NCI-H1930 (cell line): ENCODE measurements at places on chromosomes 3 and 15.

- DNase-seq: no peak
These were observed 144.5 kb downstream of the NAALADL2 start for GRCh38 chr3:175003590-175003989.

GRCh38 chr3:66023738-66024385 is 14.9 kb downstream of the MAGI1 start:
- DNase-seq: no peak

DNA sequence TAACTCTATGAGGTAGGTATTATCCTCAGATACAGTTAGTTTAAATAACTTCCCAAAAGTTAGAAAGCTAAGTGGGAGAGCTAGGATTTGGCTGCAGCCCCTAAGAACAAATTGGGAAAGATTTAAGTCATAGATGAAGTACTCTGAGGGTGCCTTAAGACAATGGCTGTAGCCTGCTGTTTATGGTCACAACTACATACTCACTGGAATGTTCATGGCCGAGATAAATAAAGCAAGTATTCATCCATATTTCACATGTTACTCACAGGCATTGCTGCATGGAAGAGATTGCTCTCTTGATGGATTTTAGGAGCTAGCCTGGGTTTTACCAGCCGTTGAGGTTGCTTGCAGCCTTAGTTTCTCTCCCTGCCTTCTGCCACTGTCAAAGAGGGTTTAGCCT is 145.0 kb downstream of the CMSS1 start:
- no peak for DNase-seq

DNA sequence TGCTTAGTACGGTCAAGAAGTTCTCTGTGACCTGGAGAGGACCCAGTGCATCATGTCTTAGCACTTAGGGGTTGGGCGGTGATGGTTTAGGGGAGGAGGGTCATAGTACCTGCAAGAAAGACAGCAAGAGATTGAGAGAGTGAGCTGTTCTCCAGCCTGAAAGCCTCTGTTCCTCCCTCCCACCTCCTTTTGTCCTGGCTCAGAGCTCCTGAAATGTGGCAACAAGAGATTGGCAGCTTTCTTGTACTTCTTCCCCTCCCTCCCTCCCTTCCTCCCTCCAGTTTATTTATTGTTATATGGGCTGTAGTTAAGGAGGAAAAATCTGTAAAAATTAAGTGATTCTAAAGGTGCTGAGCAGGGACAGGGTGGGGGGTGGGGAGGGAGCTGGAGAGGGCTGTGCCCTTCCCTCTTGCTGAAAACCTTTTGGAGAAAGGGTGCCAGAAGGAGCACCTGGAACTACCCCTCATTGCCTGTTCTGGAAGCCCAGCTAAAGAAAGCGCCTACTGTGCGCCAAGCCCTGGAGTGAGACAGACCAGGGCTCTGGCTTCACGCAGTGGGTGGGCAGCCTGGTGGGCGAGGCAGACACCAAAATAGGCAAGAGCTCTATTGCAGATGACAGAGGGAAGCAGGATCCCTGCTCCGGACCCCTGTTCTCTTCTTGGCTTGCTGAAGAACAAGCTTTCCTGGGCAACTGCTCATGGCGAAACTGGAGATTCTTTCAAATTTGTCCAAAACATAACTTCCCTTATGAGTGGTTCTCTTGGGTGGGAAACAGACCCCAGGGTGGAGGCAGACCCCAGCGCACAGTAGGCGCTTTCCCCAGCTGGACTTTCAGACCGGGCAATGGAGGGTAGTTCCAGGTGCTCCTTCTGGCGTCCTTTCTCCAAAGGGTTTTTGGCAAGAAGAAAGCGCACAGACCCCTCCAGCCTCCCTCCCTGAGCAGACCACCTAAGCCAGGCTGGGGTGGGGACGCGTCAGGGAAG is 35.6 kb downstream of the LINGO1 start:
- DNase-seq: no peak

GRCh38 chr3:191915712-191916111 is 454.7 kb downstream of the PYDC2 start:
- DNase-seq: no peak

- DNase-seq: no peak
These were observed 285.0 kb downstream of the CLSTN2 start for GRCh38 chr3:140219923-140220452.

GRCh38 chr3:140052771-140053702 is 118.1 kb downstream of the CLSTN2 start:
- no peak for DNase-seq

- DNase-seq: peak; percentile 20
These were observed 347.9 kb downstream of the RBMS3 start for GRCh38 chr3:29628795-29629194.

DNA sequence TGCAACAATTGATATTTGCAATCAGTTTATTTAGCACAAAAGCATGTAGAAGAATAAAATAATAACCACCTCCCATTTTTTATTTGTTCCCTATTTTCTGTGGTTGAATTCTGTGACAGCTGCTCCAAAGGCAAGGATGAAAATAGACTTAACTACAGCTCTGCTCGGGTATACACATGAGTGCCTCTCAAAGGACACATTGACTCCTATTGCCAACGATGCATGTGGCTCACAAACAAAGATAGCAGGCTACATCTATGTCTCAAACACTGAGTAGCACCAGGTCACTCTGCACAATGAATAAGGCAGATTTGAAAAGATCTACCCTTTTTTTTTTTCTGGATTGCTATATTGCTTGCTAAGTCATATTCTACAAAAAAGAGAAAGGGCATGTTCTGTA is 612.9 kb downstream of the ROBO1 start:
- DNase-seq: no peak

DNA sequence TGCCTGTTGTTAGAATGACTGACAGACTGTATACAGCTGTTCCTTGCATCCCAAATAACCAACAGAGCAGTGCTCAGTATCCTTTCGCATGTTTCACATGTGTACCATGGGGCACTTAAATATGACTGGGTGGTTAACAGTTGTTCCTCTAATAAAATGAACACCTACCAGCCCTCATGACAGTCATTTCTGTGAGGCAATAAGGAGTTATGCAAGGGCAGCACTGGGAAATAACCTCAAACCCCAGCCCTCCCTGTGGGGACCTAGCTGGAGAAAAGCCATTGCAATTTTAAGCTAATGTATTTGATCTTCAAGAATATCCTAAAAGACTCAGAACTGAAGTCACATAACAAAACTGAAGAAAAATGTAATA is 7.3 kb downstream of the RFT1 start:
- no peak for DNase-seq

DNA sequence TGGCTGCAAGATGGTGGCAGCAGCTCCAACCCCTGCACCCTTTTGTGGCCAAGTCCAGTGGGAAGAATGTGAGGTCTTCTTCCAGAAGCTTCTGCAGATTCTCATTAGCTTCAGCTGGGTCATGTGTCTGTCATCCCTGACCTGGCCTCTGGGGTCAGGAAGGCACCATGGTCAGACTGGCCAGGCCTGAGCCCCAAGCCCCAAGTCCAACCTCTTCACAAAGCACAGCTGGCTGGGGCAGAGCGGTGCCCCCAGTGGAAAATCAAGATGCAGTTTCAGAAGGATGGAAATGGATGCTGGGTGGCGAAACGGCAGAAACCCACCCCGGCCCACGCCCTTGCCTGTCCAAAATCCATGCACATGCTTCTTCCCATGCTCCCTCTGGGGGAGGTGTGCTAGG is 15.9 kb upstream of the GATA2 start:
- no peak for DNase-seq

DNA sequence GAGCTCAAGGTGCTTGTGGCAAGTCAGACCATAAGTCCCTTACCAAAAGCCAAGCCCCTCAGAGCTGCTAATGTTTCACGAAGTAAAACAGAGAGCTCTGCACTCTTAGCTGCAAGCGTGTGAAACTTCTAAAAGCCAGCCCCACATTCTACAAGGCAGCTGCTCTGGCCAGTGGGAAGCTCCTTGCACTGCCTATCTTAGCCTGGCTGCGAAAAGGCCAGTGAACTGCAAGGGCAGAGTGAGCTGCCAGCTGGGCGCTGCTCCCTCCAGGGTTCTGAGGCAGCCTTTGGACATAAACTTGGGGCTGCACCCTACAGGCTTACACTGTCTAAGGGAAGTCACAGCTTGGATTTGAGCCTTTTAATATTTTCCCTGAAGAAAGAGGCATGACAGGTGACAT is 2.2 kb upstream of the MUSTN1 start:
- no peak for DNase-seq

GRCh38 chr15:84725001-84725491 is 9.1 kb upstream of the SEC11A start:
- DNase-seq: no peak

- peak; percentile 72 for DNase-seq
These were observed 515 bp upstream of the EIF3J start for GRCh38 chr15:44536302-44536961.

DNA sequence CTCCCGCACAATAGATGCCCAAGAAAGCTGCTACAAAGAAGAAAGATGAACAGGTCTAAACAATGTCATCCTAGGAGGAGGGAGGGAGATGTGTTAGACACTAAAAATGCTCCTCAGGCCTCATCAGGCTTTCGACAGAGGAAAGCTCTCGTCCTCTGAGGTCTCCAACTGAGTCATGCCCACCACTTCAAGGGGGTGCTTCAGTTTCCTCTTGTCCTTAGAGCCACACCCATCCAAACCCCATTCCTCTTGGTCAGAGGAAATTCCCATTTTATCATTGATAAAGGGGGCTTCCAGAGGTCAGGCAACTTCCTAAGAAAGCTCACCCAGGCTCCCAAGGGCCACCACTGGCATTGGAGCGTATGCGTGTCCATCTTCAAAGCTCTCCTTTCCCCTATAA is 50.1 kb downstream of the HEG1 start:
- no peak for DNase-seq

DNA sequence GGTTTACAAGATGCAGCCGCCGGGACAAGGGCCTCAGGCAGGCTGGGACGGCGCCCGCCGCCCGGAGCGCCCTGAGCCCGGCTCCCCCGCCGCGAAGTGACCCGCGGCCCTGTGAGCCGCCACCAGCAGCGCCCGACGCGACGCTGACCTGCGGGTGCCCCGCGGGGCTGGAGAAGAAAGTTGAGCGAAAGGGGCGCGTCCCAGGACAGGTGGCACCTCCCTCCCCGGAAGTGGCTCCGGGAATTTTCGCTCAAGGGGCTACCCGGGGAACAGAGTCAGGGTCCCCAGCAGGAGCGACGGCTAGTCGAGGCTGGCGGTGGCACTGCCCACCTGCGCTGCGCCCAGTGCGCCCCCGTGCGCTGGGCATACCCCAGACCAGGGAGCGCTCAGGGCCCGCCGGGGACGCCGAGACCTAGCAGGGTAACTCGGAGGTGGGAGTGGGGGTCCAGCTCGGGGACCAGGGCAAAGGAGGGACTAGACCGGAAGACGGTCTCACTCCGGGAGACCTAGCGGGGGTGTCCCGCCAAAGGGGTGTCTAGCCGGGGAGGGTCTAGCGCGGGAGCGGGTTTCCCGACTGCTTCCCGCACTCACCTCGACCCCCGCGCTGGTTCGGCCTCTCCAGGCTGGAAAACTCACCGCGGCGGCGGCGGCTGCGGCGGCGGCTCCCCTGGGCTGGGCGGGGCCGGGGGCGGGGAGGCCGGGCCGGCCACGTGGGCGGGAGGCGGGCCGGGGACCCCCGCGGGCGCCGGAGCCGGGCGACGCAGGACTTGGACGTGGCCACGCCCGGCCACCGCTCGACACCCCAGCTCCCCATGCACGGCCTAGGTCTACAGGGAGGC is 18.4 kb downstream of the SPATA12 start:
- peak; percentile 22 for DNase-seq

DNA sequence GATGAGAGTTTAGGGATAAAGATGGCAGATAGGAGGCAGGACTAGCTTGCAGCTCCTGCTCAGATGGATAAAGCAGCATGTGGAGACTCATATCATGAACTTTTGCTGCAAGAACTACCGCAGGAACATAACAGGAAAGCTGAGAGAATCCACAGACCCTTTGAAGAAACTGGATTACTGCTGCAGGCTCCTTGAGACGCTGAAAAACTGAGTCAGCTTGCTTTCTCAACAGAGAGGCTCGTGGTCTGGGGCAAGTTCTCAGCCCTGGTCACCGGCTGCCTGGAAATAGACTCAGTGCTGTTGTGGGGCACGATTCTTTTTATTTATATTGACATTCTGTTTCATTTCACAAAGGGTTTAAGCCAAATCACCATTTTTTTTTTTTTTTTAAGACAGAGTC is 28.8 kb upstream of the TRIM59 start:
- DNase-seq: no peak

DNA sequence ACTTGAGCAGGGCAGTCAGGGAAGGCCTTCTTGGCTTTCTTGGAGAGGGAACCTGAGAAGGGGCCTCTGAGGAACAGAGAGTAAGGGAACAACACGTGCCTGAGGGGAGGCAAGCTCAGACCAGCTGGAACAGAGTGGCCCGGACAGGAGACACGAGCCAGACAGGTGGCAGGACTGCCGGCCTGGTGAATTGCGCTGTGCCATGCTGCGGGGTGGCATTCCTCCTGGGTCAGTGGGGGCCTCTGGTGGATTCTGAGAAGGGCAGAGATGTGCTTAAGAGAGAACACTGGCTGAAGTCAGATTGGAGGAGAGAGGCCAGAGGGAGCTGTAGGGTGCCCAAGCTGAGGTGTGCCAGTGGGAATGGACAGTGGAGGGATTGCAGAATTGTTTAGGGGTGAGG is 4.9 kb downstream of the CHAC1 start:
- no peak for DNase-seq

DNA sequence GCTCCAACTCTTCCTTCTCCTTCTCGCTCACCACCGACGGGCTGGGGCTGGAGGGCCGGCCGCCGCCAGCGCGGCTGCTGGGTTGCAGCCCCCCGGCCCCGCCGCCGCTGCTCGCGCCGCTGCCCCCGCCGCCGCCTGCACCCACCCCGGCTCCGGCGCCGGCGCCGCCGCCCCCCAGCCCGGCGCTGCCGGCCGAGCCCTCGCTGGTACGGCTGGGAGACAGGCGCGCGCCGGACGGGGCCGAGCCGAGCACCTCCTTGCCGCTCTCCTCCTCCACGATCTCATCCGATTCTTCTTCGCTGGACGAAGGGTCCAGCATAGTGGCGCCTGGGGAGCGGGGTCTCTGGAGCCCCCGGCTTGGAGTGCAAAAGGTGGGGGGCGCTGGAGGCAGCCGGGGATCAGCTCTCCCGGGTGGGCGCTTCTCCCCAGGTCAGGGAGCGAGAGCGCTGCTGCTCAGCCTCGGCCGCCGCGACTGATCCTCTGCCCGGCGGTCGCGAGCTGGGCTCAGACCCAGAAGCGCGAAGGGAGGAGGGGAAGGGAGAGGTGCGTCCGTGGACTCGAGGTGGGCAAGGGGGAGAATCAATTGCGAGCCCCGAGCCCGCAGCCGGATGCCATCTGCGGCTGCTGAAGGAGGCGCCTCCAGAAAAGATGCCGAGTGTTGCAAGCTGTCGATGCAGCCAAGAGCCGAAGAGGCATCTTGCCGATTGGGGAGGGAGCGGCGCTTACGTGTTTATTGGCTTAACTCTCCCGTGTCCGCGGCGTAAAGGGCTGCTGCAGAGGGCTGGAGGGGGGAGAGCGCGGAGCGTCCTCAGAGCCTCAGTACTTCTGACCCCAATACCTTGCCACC is at the start of gene CADPS:
CADPS (minus strand) TSS at position 706 of the 847 bp plus-strand sequence; CDS start at position 319, 387 bp downstream.
- DNase-seq: peak; percentile 59
